ENCODE measurements at places on chromosomes 3 and 15.
A peak's percentile ranks its signal among the peaks of the same experiment; 100 is the strongest.

DNA sequence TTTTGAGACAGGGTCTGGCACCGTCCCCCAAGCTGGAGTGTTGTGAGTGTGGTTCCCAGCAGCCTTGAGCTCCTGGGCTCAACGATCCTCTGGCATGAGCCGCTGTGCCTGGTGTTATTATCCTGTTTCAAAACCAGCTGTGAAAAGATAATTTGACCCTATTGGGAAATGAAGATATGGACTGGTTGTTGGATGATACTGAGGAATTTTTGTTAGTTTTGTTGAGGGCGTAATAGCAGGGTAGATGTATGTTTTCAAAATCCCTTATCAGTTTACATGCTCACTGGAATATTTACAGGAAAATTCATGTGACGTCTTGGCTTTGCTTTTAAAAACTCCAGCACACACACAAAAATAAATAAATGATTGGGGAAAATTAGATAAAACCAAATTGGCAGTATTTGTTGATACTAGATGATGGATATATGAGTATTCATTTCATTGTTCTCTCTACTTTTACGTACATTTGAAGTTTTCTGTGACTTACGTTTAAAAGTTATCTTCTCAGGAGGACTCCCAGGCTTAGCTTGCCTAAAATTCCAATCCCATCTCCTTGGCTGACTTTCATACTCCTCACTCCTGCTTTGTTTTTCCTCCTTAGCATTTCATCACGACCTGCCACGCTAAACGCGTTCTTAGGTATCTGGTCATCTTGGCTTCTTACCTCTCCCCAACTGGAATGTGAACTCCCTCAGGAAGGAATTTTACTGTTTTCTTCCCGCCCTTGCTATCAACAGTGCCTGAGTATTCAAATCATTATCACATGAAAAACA, 56.8 kb upstream of the TFRC start:
- DNase-seq = no peak

DNA sequence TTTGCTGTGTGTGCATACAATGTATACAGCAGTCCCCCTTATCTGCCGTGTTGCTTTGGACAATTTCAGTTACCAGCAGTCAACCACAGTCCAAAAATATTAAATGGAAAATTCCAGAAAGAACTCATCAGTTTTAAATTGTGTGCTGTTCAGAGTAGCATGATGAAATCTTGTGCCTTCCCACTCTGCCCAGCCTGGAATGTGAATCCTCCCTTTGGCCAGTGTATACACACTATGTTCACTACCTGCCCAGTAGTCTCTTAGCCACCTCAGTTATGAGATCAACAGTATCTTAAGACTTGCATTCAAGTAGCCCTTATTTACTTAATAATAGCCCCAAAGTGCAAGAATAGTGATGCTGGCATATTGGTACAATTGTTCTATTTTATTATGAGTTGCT, 133.6 kb upstream of the ABHD17C start:
- no peak for DNase-seq

DNA sequence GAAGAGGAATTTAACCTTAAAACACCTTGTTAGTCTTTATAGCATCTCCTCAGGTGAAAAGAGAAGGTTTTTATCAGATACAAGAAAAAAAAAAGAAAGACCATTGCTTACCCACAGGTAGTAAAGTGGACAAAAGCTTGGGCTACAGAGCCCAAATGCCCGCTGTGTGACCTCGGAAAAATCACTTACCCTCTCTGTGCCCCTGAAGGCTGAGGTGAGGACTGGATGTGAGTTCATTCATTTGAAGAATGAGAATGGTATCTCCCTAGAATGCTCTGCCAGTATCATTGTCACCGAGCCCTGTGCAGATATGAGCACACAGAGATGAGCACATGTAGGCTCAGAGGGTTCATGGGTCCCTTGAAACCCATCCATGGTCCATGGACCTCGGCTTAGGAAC, 17.6 kb upstream of the FAM240A start:
- DNase-seq = no peak

- DNase-seq = no peak
Observed at GRCh38 chr3:140050396-140050795, 115.4 kb downstream of the CLSTN2 start.

DNA sequence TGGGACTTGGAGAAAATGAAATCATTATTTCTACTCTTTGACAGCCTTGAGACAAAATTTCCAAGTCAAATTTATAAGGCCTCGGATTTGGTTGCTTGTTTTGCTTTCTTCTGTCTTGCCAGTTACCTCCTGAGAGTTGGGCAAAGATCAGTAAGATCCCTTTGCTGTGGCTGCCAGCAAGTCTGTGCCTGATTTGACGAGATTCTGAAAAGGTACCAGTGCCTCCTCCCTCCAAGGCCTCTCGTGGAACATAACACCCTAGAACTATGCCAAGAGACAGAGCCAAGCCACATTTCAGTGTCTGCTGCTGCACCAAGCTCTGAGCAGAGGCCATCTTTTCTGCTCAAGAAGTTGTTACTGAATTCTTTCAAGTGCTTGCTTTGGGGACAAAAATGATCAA, 61.0 kb downstream of the GTPBP8 start:
- DNase-seq = no peak

DNA sequence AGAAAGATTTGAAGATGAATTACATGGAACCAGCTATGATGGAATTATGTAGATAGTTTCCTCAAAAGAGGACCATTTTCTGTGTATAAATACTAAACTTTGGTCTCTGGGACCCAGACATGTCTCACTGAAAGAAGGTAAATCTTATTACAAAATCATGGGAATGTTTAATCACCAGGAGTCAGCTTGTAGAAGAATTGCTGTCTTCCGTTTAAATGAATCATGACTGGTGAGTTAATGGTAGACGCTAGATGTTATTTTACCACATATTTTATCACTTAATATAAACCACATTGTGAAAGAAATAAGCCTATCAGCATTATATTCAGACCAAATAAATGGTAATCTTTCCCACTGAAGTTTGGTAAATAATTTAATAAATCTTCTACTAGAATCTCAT, 322.3 kb upstream of the SUCLG2 start:
- DNase-seq = no peak

- DNase-seq = no peak
Observed at GRCh38 chr3:139774560-139775302, 97.0 kb upstream of the NMNAT3 start.

GRCh38 chr3:157043771-157044170, 116.2 kb downstream of the CCNL1 start:
- no peak for DNase-seq

DNA sequence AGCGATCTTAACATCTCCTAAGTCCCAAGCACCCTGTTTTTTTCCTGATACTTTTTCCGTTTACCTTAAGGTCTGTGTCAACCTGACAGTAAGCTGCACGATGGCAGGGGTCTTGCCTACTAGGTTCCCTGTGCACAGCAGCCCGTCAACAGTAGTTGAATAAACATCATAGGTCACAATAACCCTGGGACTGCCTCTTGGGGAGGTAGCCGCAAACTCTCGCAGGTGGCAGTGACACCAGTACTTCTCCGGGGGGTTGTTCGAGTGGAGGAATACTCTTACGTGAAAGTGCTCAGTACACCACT, 365 bp upstream of the PDCD6IP start:
- no peak for DNase-seq

DNA sequence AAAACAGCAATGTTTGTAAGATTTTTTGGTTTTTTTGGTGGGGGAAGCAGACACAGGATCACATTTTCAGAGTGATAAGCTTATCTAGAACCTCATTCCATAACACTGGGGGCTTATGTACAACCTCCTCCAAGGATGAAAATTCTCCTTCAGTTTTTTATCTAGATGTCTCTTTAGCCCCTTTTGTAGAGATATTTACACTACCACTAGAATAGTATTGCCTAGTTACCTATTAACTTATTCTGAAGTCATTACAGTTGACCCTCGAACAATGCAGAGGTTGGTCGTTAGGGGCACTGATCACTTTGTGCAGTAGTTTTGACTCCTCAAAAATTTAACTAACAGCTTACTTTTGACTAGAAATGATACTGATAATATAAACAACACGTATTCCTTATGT, 32.8 kb downstream of the IFT57 start:
- DNase-seq = no peak

DNA sequence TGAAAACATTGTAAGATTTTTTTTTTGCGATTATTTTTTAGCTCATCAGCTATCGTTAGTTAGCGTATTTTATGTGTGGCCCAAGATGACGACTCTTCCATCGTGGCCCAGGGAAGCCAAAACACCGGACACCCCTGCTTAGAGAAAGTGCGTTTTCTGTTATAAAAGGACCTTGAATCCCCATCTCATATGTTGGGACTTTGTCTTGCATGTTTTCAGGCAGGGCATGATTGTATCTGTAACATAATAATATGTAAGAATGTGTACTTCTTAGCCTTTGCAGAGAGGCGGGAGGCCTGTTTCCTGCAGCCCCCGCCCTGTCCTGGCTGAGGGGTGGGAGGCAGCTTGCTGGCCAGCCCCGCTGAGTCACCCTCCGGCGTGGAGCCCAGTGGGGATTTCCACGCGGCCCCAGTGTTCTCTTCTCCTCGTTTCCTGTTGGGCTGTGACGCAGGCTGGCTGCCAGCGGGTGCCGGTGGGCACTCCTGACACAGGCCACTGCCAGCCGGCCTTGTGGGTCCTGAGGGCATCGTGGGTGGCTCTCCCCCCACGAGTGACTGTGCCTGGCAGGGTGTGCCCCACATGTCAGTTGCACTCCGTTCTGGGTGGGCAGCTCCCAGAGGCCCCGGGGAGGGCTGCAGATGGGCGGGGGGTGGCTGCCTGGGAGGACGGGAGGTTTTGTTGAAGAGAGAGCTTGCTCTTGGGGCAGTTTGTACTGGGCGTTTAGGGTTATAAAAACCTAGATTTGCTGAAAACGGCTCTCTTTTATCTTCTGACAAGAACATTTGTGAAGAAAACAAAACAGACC, 55.6 kb downstream of the SMAD3 start:
- DNase-seq = no peak

GRCh38 chr15:69215314-69216035, 55.0 kb downstream of the GLCE start:
- no peak for DNase-seq

GRCh38 chr3:131821191-131821762, 213.5 kb downstream of the CPNE4 start:
- DNase-seq = no peak

GRCh38 chr3:123692041-123692440, 107.2 kb upstream of the HACD2 start:
- no peak for DNase-seq

DNA sequence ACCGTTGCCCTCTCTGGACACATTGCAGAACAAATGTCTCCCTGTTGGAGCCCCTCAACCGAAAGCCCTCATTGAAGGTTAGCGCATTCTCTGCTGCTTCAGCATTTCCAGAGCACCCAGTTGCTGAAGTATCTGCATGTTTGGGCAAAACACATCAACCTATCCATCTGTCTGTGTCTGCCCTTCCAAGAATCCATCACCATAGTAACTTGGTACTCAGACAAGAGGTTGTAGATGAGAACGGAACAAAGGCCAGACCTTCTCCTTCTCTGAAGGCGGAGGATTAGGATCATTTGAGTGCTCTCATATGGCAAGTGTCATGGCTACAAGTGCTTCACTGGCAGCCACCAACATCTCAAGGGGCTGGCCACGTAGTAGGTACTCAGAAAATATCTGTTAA, 23.1 kb upstream of the RHO start:
- no peak for DNase-seq

GRCh38 chr3:35664460-35664919, 25.2 kb downstream of the ARPP21 start:
- no peak for DNase-seq

DNA sequence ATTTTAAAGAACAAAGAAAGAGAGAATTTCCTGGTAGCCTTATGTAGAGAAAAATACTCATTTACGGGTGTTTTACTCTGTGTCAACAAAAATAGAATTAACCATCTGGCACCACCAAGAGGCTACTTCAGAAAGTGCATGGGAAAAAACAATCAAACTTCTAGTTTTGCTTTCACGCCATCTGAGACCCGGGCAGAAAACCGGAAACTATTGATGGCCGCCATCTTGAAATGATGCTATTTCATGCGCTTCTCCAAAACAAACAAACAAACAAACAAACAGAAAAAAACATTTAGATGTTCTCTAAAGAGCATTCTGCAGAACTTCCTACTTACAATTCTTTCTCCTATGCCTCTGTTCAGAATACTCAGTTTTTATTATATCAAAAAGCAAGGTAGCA, 49.4 kb upstream of the SYNPR start:
- peak; percentile 23 for DNase-seq

DNA sequence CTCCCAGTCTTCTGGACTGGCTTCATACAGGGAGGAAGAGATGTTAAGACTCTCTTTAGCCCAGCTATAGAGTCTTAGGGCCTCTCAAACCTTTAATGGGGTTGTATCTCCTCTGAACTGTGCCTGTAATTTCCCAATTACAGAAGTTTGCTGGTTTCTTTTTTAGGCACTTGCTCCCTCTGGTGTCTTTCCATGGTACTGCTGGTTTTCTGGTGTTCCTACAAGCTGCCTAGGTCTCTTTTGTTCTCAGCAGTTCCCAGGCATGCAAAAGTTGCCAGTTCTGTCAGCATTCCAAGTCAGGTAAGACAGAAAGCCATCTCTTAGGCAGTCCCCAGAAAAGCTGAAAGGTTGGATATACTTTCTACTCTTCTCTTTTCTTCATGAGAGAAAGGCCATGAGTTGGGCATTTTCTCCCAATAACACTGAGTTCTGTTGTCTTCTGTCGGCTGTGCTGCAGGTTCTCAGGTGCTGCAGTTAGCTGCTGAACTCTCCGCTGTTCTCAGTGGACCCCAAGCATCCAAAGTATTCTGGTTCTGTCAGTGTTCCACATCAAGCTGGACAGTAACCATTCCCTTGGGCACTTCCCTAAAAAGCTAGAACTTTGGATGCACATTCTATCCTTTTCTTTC, 54.4 kb upstream of the EHHADH start:
- peak; percentile 53 for DNase-seq

- no peak for DNase-seq
Observed at GRCh38 chr15:98537516-98538060, 110.8 kb upstream of the IGF1R start.

GRCh38 chr3:175619369-175619768, 760.2 kb downstream of the NAALADL2 start:
- DNase-seq = no peak

DNA sequence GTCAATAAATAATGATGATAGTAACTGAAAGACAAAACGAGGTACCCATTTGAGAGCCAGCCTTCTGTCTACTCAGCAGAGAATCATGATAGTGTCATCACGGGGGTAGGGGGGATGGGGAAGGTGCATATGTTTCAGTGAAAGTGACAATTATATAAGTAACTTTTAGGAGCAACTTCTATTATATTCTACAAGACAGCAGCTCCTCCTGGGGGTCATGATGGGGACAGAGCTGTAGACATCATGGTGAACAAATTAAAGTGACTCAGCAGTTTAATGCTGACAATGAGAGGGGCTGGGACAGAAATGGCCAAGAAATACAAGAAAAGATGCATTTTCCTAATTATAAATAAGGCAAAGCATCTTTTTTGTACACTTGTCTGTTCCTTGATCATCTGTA, 11.8 kb downstream of the CAPN3 start:
- DNase-seq = peak; percentile 28

- DNase-seq = no peak
Observed at GRCh38 chr15:28930476-28931291, 44.9 kb downstream of the APBA2 start.

DNA sequence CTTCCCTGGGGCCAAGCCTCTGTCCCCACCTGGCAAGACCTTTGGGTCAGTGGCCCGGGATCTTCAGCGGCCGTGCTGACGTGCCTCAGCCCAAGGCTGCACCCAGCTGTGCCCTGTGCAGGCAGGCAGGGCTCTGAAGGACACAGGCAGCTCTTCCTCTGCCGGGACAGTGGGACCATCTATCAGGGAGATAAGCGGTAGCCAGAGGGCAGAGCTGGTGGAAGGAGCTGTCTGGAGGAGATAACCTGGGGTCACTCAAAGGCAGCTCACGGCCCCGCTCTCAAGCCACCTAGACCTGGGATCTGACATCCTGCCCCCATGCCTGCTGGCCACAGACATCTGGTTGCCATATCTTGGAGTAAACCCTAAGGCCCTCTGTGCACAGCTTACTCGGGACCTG, 27.3 kb downstream of the DUSP7 start:
- DNase-seq = no peak
